ENCODE measurements at places on chromosomes 1 and 21.

DNA sequence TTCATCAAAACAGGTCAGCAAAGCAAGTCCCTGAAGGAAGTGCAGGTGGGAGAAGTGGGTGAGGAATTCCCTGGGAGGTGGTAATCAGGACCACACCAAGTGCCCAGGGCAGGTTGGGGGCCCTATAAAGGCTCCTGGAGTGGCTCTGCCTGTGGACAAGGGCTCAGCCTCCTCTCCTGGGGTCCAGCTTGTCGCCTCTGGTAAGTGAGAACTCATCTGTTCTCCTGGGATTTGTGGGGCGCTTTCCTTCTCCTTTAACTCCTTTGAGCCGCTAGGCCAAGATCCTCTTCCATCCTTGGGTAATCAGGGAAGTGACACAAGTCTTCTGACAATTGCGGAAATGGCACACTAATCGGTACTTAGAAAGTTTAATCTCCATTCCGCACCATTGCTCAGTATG is at the start of gene SPRR4:
TSS of gene SPRR4 (plus strand) at position 154 of the 400 bp plus-strand sequence. CDS start 1,243 bp downstream, outside the sequence.
- DNase-seq, result no peak

- no peak for DNase-seq
These were observed 42.5 kb downstream of the PGM1 start for GRCh38 chr1:63635681-63636080.

DNA sequence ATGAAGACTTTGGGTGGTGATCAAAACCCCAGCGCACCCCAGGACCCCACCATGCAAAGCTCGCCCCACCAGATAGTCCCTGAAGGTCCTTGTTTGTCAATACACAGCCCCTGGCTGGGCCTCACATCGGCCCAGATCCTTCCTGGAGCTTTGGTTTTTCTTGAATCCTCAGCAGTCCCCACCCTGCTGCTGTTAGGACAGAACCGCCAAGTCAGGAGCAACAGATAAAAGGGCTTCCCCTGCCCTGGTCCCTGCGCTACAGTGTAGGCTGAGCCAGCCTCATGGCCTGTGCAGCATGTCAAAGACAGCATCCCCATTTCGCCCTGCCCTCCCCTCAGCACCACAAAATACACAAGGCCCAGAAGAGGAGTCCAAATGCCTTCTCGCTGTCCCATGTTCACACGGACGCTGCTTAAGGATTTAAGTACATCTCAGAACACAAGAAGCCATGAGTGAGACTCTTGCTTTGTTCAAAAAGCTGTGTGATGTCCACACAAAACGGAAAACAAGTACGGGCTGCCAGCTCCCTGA is 65.7 kb downstream of the PSMG1 start:
- DNase-seq, result no peak

DNA sequence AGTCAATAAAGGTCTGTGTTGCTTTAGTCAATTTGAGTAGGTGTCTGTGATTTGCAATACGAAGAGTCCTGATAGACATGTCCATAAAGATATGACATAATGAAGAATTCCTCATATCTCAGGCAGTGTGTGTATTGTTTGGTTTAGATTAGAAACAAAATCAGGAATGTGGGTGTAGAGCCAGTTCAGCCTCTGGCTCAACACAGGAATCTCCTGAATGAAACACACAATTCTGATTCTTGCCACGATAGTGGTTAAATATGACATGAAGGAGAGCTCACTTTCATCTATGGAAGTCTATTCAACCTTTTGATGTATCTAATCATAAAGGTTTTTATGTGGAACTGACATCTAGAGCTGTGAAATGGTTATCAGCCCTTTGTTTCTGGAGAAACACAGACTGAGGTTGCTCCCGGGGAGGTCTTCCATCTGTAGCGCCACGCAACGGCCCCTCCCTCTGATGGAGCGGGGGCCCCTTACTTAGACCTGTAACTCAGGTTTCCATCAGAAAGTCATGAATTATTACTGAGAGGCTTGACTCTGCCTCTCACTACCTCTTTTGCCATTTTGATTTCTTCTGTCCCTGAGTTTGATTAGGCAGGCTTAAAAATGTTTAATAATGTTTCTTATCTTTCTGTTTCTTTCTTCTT is 19.5 kb downstream of the TSPAN2 start:
- no peak for DNase-seq

GRCh38 chr1:181116819-181117390 is 28.4 kb downstream of the IER5 start:
- no peak for DNase-seq

DNA sequence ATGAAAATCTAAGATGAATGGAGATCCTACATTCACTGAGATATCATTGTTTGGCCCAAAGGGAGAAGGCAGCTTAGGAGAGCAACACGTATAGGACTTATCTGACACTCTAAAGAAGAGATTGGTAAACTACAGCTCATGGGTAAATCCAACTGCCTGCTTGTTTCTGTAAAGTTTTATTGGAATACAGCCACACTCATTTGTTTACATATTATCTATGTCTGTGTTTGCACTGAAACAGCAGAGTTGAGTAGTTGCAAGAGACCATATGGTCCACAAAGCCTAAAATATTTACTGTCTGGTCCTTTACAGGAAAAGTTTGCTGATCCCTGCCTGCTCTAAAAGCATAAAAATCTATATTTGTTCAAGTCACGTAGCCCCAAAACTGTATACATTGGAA is 14.3 kb upstream of the LRRC53 start:
- peak; percentile 55 for DNase-seq

- no peak for DNase-seq
These were observed 50.0 kb downstream of the KCNAB2 start for GRCh38 chr1:6095511-6096242.

DNA sequence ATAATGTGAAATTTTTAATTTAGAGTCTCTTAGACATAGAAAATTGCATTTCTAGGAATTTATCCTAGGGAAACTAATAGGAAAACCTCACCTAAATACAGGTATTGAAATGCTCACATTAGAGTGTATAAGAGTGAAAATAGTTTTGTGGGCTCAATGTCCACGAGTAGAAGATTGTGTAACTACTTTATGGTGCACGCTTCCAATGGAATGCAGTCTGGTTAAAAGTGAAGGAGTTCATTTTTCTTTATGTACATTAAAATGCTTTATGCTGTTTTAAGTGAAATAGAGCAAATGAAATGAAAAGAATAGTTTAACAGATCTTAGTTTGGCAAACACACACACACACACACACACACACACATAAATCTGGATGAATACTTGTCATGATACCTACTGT is 278.2 kb downstream of the USP25 start:
- no peak for DNase-seq

GRCh38 chr1:51729824-51730301 is 113.0 kb downstream of the OSBPL9 start:
- no peak for DNase-seq

- no peak for DNase-seq
These were observed 93.0 kb downstream of the VWA5B1 start for GRCh38 chr1:20383631-20384030.

GRCh38 chr1:3061566-3061965 is 7.4 kb upstream of the PRDM16 start:
- DNase-seq, result no peak

DNA sequence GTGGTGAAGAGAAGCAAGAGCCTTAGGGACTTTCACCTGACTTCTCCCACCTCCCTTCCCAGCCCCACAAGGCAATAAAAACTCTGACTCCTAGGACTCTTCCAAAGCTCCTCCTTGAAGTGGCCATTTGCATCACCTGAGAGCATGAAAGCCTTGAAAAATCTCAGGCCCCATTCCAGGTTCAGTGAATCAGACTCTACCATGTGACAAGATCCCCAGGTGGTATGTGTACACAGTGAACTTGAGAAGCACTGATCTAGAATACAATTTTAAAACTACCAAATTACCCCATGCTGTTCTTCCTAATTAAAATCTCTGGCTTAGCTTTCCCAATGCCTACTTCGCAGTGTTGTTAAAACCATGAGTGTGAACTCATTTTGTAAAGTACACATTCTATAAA is 195.1 kb upstream of the SAMSN1 start:
- no peak for DNase-seq

DNA sequence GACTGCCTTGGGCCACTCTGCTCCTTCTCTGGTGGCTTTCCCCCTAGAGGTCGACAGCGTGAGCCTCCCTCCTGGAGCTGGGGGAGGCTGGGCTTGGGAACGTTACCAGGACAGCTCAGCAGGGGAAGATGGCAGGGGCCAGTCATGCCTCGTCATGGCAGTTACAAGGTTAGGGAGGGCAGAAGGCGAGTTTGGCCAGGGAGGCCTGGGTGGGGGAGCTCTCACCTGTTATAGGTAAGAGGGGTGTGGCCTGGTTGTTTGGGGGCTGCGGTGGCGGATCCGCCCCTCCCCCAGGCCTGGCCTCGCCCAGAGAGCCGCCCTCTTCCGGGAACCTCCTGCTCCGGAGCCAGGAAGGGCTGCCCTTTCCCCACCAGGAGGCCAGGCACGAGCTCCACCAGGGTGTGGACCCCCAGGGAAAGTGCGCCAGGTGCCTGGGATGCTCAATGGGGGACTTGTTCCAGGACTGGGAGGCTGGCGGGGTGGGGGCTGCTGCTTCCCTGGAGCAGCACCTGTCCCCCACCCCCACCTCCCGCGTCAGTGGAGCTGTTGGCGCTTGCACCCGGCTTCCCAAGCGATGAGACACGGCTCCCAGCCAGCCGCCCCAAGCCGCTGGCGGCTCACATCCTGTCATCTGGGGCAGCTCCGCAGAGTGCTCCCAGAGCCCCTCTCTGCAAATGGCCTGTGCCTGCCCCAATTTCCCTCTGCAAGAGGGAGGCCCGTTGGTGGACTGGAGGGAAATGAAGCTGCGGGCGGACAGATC is 23.6 kb upstream of the PKP1 start:
- DNase-seq, result no peak

DNA sequence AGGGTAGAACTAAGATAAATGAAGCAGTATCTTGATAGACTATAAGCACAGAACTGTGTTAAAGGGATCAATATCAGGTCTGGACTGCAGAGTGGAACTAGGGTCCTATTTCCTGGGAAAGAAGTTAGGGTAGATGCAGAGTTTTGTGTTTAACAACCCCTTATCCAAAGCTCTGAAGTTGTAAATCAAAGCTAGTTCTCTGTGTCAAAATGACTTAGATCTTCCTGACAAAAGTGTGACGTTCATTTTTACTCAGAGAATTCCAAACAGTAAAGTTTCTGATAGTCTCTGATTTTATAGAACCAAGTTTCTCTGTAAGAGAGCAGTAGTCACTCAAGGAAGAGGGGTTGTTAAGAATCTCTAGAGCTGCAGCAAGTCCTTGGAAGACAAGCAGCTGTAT is 8.3 kb downstream of the NUCKS1 start:
- no peak for DNase-seq

DNA sequence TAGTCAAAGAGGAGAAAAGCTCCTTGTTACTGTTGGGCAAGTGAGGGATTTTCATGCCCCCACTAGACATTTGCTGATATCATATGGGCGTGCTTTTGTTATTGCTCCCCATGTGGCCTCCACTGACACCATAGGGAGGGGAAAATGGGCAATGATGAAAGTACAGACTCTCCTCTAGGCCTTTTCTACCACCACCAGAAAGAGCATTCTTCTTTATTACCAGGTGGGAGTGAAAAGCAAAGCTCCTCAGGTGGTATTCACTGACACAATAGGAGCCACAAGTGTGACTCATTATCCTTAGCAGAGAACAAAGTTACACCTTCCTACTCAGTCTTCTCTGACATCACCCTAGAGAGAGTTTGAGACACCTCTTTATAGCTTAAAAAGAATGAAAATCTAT is 667.1 kb downstream of the LTN1 start:
- peak; percentile 58 for DNase-seq

GRCh38 chr1:218614031-218614430 is 268.9 kb downstream of the TGFB2 start:
- no peak for DNase-seq

GRCh38 chr1:221776495-221777301 is 34.8 kb upstream of the DUSP10 start:
- no peak for DNase-seq

DNA sequence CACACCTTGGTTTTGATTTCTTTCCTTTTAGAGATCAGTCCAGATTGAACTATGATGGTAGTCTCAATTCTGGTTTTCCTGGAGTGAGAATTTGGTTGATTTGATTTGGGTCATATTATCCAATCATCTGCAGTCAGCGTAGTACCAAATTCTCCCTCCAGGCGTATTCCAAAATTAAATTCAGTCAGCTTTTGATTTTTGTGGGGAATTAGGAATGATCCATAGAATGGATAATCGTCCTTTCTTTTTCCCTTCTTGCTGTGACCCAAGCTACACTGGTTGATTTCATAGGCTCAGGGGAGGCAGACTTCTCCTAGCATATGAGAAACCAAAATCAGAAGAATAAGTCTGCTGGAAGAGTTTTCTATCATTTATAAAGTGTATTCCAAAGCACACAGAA is 4.9 kb downstream of the PRCC start:
- no peak for DNase-seq

- DNase-seq, result no peak
These were observed 52.2 kb downstream of the NENF start for GRCh38 chr1:212484701-212485570.

DNA sequence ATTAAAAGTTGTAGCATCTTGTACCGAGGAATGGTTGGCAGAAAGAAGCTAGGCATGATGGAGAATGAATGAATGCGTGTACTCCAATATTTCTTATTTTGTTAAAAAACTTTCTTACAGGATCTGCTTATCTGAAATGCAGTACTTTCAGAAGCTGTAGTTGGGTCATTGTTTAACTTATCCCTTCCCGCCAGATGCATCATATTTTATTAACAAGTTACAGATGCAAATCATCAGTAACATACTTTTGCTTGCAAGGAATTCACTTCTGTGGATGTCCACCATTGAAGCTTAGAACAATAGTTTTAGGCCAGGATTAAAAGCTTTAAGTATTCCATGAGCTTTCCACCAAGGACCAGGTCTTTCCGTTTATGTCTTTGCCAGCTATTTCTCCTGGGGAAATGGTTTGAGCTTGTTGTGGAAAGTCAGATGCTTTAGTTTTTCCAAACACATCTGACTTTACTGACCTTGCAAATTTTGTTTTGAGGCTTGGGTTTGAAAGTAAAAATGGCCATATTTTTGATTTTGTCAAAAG is 65.4 kb downstream of the PATJ start:
- DNase-seq, result no peak

- DNase-seq, result peak; percentile 37
These were observed 109.3 kb downstream of the NTNG1 start for GRCh38 chr1:107250169-107250568.

DNA sequence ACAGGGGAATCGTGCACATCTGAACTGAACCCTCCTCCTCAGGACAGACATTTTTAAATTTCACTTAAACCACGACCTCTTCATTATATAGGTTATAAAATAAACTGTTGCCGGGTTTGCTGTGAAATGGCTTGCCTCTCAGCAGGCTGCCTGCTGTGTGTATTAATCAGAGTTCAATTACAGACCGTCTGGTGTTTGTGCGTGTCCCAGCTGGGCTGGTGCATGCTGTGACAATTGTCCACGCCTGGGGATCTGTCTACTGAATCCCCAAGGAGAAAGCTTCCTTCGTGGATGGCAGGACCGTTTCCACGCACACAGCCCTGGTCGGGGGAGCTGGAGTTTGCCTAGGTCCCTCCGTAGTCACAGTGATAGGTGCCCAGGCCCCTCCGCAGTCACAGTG is 13.4 kb upstream of the AGPAT3 start:
- DNase-seq, result no peak

- no peak for DNase-seq
These were observed 95.5 kb downstream of the LYPLAL1 start for GRCh38 chr1:219269171-219269570.

Data from NCI-H345 (cell line).